ENCODE measurements at places on chromosomes 2 and 18. TPM values are rescaled to one million over a fixed set of nuclear protein-coding genes. Genes with fewer than 3 reads are reported as not detected.

The ASB18 gene
- total RNA-seq, result not detected

The IL37 gene
- total RNA-seq, result not detected

The GATA6 gene
- 89.5 TPM for total RNA-seq

The HOXD3 gene
- total RNA-seq, result 0.82 TPM

The FAM136A gene
- total RNA-seq, result 16.9 TPM

The CAPG gene
- total RNA-seq, result 72.2 TPM

The ACMSD gene
- not detected for total RNA-seq

The FBXO41 gene
- 2.5 TPM for total RNA-seq

The OBSL1 gene
- 140 TPM for total RNA-seq

The GALNT14 gene
- 0.09 TPM for total RNA-seq

The GPR35 gene
- 0.82 TPM for total RNA-seq

The GREB1L gene
- 11.2 TPM for total RNA-seq

The TLK1 gene
- total RNA-seq, result 9.5 TPM

The MERTK gene
- 2.0 TPM for total RNA-seq

The CD207 gene
- total RNA-seq, result not detected

The CNDP1 gene
- total RNA-seq, result not detected

The PAX3 gene
- total RNA-seq, result not detected

The FBXO15 gene
- 0.09 TPM for total RNA-seq

The GPR39 gene
- total RNA-seq, result 0.94 TPM

The C1QL2 gene
- not detected for total RNA-seq

The LHCGR gene
- total RNA-seq, result not detected

The ALPI gene
- not detected for total RNA-seq

The FOXI3 gene
- total RNA-seq, result not detected
